ENCODE measurements at places on chromosomes 3 and 15.

GRCh38 chr3:193980326-193980725 is 155.6 kb upstream of the HES1 start:
- no peak for DNase-seq

- no peak for DNase-seq
These were observed 20.1 kb upstream of the C3orf49 start for GRCh38 chr3:63798949-63799348.

- no peak for DNase-seq
These were observed 66.5 kb upstream of the SNTN start for GRCh38 chr3:63585927-63586326.

DNA sequence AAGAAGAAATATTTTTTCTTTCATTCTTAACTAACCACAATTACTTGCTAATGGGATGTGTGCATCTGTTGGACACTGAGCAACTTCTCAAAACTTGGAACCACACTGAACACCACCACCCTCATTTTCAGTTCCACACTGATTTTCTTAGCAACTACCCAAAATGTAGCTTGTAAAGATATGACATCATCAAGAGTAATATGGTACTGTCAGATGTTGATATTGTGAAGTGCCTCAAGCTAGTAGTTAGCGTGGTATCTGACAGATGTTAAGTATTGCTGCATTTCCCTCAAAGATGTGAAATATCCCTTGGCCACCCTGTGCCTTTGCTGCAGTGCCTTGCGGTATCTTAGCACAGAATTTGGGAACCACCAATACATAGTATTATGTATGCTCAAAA is 9.3 kb downstream of the RFTN1 start:
- no peak for DNase-seq

- no peak for DNase-seq
These were observed 247.8 kb downstream of the ALCAM start for GRCh38 chr3:105614288-105615030.
